Dermis blood vessel endothelial cell (primary cell): ENCODE measurements at places on chromosomes 12 and 14. TPM values are rescaled to one million over a fixed set of nuclear protein-coding genes. Genes with fewer than 3 reads are reported as not detected.

The MAP3K9 gene
- total RNA-seq, result 0.14 and 0.68 TPM in 2 replicates

The KLRC1 gene
- total RNA-seq, result not detected in 2 replicates

The CRIP2 gene
- 265 and 324 TPM in 2 replicates for total RNA-seq

The SERPINA9 gene
- total RNA-seq, result not detected in 2 replicates

The C3AR1 gene
- total RNA-seq, result 0.09 TPM in 1 of 2 replicates, not detected in the other

The MED6 gene
- 32.8 and 35.8 TPM in 2 replicates for total RNA-seq

The EXOC3L4 gene
- not detected in 2 replicates for total RNA-seq

The GPR135 gene
- total RNA-seq, result 0.47 and 0.68 TPM in 2 replicates

The BBOF1 gene
- total RNA-seq, result 1.3 and 2.6 TPM in 2 replicates
